ENCODE measurements at places on chromosomes 6 and 20.
A peak's percentile ranks its signal among the peaks of the same experiment; 100 is the strongest.

- no peak for DNase-seq
Measured at GRCh38 chr6:31940256-31940664, 5.6 kb upstream of the CFB start.

- no peak for DNase-seq
Measured at GRCh38 chr6:25034431-25034921, 98.7 kb upstream of the RIPOR2 start.

- no peak for DNase-seq
Measured at GRCh38 chr20:46347841-46348803, 39.8 kb upstream of the CDH22 start.

DNA sequence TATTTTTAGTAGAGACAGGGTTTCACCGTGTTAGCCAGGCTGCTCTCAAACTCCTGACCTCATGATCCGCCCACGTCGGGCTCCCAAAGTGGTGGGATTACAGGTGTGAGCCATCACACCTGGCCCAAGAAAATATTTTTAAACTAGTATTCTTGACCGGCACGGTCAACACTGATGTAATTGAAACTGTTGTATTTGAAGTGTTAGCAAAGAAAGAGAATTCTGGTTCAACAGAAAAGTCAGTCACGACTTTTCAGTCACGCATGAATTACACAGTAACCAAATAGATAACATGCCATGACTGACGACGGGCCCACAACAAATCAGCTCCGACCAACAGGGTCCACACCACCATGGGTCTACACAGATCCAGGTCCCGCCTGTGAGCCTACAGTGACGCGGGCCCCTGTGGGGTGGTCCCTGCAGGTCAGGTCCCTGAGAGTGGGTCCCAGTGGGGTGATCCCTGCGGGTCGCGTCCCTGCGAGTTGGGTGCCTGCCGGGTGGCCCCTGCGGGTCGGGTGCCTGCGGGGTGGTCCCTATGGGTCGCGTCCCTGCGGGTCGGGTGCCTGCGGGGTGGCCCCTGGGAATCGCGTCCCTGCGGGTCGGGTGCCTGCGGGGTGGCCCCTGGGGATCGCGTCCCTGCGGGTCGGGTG lies 1.0 kb downstream of the GMEB2 start:
- DNase-seq = peak; percentile 50

GRCh38 chr6:116883005-116883404 lies 6.0 kb downstream of the RFX6 start:
- no peak for DNase-seq

GRCh38 chr6:5550631-5551030 lies 289.3 kb downstream of the FARS2 start:
- DNase-seq = no peak

DNA sequence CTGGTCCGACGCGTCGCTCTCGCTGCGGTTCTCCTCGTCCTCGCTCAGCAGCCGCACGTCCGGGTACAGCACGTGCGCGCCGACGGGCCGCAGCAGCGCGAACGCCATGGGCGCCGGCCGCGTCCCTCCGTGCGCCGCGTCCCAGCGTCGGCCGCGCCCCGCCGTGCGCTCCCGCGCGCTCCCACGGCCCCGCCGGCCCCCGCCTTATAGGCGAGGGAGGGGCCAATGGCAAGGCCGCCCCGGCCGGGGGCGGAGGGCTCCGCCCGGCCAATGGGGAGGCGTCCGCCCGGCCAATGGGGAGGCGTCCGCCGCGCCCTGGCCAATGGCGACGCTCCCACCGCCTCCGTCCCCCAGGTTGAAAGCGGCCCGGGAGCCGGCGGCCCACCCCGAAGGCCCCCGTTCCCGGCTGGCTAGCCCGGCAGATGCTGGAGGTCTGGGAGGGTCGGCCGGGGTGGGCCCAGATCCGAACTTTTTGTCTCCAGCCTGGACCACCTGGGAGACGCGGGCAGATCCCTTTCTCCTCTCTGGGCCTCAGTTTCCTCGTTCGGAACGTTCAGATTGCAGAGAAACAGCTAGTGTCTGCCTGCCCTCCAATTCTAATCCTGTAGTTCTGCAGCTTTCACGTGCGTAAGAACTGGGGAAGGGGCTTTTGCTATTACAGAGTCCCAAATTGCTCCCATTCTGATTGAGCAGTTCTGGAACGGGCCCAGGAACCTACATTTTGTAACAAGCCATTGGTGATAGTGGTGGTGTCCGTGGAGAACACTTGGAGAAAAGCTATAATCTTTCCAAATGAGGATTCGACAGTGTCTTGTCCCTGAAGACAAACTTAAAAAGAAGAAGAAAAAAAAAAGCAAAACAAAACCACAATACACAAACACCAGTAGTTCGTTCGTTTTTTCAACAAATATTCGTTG lies at the start of gene TCF15:
Gene TCF15 (minus strand): TSS at position 180 of the 917 bp plus-strand sequence. CDS start 72 bp downstream, at position 108.
- DNase-seq = peak; percentile 22
